GM23248 (cell line): ENCODE measurements at places on chromosomes 13 and 19. TPM values are rescaled to one million over a fixed set of nuclear protein-coding genes. Genes with fewer than 3 reads are reported as not detected.

DNA sequence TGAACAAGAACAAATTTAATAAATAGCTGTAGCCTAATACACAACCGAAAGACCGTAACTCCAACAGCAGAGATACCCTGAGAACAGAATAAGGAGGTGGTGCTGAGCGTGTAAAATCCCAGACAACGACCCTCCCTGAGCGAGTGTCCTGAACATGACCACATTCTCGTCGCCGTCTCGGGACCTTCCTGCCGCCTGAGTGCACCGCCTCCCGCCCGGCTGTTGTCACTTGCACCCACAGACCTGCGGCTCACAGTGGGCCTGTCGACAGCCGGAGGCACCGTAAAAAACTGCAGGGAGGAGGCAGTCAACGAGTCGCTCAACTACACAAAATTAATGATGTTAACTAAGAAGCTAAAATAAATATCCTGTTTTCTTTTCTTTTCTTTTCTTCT is 35.8 kb upstream of the GRTP1 start:
- DNase-seq, result no peak

DNA sequence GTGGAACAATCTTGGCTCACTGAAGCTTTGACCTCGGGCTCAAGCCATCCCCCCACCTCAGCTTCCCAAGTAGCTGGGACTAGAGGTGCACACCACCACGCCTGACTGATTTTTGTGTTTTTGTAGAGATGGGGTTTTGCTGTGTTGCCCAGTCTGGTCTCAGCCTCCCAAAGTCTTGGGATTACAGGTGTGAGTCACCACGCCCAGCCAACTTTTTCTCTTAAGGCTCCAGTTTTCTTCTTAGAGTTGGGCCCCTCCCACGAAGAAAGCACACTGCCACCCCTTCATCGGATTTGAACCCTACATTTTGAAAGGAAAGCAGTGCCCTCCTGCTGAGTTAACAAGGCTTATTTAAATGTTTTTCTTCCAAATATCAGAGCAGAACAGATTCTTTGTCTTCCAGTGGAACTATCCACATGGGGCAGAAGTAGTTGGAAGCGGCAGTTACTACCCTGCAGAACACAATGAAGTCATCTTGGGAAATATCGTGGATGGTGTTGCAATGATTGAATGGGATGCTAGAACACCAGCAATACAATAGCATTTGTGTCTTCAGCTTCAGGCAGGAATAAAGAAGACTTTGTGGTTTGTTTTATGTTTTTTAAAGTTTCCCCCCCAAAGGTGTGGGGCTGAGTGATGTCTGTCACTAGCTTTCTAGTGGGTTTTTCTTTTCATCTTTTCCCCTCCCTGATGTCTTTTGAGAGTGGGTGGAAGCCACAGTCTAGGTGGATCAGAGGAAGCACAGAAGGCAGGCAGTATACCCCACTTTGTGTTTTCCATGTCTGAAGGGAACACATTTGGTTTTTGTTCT is 8.9 kb downstream of the ACTN4 start:
- peak; percentile 79 for DNase-seq

DNA sequence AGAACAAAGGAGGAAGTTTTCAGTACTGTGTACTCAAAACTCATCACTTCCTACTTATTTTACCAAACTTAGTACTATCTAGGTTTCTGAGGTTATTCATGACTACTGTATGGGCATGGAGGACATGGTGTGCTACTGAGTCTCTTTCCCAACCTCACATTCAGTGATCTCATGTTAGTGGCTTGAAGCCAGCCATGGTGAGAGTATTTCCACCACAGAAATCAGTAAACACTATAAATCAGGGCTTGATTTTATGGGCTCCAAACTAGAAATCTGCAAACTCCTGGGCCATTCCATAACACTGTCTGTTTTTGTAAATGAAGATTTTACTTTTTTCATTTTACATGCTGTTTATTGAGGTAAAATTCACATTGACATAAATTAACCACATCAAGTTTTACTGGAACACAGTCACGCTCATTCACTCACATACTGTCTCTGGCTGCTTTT is 19.7 kb downstream of the MED26 start:
- peak; percentile 94 for DNase-seq

SCEL gene
- not detected in 2 replicates for total RNA-seq

DNA sequence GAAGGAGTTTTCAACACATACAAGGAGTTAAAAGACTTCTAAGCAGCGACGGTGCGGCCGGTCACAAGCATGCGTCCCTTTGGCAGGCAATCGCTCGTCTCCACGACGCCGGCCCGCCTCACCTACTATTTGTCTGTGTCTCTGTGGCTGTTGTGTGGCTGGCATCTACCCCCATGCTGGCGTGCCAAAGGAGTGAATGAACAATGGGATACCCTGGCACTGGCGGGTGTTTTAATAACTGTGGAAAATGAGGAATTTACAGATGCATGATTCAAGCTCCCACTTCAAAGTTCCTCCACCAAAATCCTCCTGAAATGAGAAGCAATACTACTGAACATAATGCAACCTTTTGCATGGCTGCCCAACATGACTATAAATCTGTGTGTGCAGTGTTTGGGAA is 176.6 kb downstream of the KLF5 start:
- DNase-seq, result no peak

- peak; percentile 95 for DNase-seq
Measured at GRCh38 chr13:23980160-23980551, 82.9 kb upstream of the C1QTNF9B start.
